Heart left ventricle (tissue), 16 donors: ENCODE measurements at places on chromosomes 7 and 10. TPM values are rescaled to one million over a fixed set of nuclear protein-coding genes. Genes with fewer than 3 reads are reported as not detected.

DNA sequence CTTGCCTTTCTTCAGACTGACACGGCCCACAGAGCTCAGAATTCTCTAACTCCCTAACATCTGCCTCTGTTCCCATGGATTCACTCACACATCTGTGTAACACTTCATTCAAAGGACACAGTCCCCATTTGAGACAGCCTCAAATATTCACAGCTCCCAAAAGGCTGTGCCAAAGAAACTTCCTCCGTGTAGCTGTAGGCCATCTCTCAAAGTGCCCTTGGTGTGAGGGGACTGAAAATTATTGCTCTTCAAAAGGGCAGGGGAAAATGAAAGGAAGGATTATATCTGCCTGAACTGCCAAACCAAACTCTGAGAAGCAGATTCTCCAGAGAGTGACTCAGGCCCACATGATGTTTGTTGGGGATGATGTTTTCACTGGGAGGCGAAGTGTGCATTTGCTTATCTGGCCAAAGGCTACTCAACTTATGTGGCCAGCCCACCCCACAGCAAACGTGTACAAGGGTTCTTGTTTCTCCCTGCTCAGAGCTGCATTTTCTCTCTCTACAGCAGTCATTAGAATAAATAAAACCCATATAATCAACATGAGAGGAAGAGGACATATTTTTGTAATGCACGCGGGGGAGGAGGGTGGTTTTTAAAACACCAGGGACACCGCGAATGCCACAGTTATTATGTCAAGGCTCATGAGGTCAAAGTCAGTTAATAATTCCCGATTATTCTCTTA, 302.4 kb upstream of the NFE2L3 start:
- peaks cover 17% of the 10 kb centered on the region for H3K4me1 ChIP-seq
- H3K27ac ChIP-seq = peak overlapping the region; percentile 83
- DNase-seq = peak; percentile 66
- H3K27me3 ChIP-seq = peaks cover 31% of the 10 kb centered on the region
- H3K4me3 ChIP-seq = no peak overlapping the region

DNA sequence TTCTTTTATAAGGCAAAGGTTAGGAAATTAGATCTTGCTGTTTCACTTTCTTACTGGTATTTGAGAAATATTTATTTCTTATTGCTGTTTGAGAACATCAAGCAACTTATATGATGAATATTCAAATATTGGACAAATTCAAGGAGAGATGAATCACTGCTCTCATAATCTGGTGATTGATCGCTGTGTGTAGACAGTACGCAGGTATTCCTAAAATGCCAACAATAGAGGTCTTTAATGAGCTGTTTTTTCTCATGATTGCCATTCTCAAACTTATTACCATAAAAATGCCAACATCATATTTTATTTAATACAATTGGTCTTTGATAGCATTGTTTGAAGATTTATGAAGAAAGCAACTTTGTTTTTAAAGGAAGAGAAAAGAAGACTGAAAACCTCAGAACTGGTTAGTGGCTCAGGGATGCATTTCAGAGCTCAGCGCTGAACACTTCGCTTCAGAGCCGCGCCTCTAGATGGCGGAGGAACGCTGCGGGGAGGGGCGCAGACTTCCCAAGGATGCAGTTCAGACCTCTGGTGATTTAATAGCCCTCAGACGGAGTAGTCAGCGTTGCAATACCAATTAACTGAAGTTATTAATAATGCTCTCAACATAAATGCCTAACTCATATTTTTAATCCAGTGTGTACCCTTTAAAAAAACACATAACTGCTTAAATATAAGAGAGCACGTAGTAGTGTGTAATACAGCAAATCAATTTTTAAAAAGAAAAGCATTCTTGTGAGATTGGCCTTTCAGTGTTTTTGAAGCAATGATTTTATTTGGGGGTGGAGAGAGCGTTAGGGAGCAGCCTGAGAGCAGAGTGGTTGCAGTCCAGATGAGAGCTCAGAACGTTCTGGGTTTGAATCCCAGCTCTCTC, 38.5 kb upstream of the STEAP4 start:
- H3K36me3 ChIP-seq = no peaks in the 10 kb centered on the region
- H3K27me3 ChIP-seq = no peaks in the 10 kb centered on the region
- no peaks in the 10 kb centered on the region for H3K4me1 ChIP-seq
- DNase-seq = peak; percentile 57

DNA sequence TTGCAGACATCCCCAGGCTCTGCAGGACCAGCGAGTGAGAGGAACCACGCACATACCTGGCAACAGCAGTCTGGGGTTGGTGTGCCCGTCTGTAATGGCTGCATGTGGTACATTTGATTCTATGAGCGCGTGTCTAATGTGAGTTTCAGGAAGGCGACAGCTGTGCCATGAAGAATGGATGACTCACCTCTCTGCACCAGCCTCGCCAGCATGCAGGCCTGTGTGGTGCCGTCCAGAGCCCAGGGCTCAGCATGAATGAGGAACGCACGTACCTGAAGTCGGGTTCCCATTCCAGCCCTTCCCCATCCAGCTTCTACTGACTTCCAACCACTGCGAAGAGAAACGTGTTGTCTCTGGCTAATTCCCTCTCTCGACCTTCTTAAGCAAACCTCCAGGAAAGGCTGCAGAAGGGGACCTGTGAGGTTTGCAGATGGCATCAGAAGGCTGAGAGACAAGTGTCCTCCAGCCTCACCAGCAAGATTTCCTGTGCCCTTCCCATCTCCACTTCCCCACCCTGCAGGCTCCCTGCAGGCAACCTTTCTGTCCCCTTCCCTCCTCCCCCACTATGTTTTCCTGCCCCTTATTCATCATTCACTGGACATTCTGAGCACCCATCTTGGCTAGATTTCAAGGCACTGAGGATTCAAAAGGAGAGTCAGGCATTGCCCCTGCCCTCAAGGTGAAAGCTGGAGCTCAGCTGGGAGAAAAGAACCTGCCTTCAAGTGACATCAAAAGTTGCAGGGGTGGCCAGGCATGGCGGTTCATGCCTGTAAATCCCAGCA, 54.3 kb downstream of the ASB13 start:
- no peak for DNase-seq
- no peaks in the 10 kb centered on the region for H3K27me3 ChIP-seq
- H3K4me1 ChIP-seq = peaks cover 27% of the 10 kb centered on the region
- no peaks in the 10 kb centered on the region for H3K36me3 ChIP-seq
- H3K4me3 ChIP-seq = no peak overlapping the region

DNA sequence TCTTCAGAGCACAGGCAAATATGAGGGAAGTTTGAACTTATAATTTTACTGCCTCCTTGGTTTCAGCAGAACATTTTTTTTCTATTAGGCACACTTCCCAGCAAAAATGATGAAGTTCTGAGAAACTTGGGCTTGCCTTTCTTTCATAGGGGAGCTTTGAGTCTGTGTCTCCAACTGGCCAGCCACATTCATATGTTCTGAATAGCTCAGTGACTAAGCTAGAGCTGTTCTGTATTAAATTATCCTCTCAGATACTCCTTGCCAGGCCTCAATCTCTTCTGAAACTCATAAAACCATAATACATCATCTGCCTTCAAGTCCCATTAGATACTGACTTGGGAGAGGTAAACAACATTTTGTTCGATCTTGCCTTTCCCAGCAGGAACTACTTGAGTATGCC, 476.5 kb downstream of the GPAM start:
- no peak overlapping the region for H3K27ac ChIP-seq
- no peak overlapping the region for H3K4me3 ChIP-seq
- H3K36me3 ChIP-seq = no peaks in the 10 kb centered on the region
- no peaks in the 10 kb centered on the region for H3K27me3 ChIP-seq

GRCh38 chr10:24133835-24134234, 75.1 kb upstream of the KIAA1217 start:
- no peaks in the 10 kb centered on the region for H3K27me3 ChIP-seq
- no peak overlapping the region for H3K4me3 ChIP-seq
- DNase-seq = no peak
- no peaks in the 10 kb centered on the region for H3K4me1 ChIP-seq

GRCh38 chr7:43658718-43659548, 70.4 kb downstream of the COA1 start:
- no peaks in the 10 kb centered on the region for H3K4me1 ChIP-seq
- peak overlapping the region; percentile 59 for H3K27ac ChIP-seq
- no peak overlapping the region for H3K4me3 ChIP-seq
- no peak for DNase-seq
- no peaks in the 10 kb centered on the region for H3K27me3 ChIP-seq

Gene RADIL
- total RNA-seq = 2.7 TPM

Gene HOXA2
- 0.57 TPM for total RNA-seq

Gene DKK1
- 0.62 TPM for total RNA-seq

DNA sequence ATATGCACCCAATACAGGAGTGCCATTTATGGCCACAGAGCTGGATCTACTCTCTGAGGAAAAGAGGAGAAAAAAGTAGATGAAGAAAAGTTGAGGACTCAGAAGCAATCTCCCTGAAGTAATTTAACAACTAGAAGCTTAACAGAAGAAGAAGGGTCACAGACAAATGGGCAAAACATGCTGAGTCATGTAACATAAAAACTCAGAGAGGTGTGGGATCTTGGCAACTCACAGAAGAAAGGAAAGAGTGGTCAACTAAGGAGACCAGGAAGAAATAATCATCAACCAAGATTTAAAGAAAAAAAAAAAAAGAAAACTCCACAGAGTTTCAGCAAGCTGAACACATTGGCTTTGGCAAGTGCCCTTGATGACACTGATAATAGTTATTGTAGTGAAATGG, 51.8 kb upstream of the BET1 start:
- H3K4me1 ChIP-seq = no peaks in the 10 kb centered on the region
- no peaks in the 10 kb centered on the region for H3K36me3 ChIP-seq
- H3K27me3 ChIP-seq = no peaks in the 10 kb centered on the region
- no peak for DNase-seq
- H3K27ac ChIP-seq = no peak overlapping the region
- H3K4me3 ChIP-seq = no peak overlapping the region

DNA sequence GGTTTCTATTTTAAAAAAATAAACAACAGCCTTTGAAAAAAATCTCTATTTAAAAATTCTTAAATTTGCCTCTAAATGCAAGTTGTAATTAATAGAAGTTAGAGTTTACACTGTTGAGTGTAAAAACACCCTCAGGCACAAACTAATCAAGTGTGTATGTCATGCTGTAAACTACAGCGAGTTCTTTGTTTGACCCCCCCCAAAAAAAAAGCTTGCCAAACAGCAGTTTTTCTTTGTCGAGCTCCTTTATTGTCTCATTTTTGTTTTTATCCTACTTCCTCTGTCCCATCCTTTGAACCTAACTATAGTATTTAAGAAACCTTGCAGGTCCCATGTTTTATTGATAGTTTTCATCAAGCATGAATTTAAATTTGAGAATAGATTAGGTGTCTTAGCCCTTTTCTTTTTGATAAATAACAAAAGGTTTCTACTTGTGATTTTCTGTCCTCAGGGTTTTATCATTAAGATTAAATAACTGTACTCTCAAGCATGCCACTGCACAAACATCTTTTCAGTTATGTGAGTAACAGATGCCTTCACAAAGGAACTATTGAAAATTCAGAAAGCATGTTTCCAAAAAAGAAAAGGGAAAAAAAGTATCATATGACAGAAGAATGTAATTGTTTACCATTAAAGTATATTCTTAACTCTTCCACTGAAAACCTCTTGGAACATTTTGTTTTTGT, 176.0 kb downstream of the ARID5B start:
- H3K36me3 ChIP-seq = peaks cover 33% of the 10 kb centered on the region
- H3K4me1 ChIP-seq = peaks cover 96% of the 10 kb centered on the region
- DNase-seq = no peak
- H3K4me3 ChIP-seq = no peak overlapping the region
- peak overlapping the region; percentile 64 for H3K27ac ChIP-seq
- H3K27me3 ChIP-seq = no peaks in the 10 kb centered on the region
